HCT116 (cell line): ENCODE measurements at places on chromosomes 2 and 18.
A peak's percentile ranks its signal among the peaks of the same experiment; 100 is the strongest.

DNA sequence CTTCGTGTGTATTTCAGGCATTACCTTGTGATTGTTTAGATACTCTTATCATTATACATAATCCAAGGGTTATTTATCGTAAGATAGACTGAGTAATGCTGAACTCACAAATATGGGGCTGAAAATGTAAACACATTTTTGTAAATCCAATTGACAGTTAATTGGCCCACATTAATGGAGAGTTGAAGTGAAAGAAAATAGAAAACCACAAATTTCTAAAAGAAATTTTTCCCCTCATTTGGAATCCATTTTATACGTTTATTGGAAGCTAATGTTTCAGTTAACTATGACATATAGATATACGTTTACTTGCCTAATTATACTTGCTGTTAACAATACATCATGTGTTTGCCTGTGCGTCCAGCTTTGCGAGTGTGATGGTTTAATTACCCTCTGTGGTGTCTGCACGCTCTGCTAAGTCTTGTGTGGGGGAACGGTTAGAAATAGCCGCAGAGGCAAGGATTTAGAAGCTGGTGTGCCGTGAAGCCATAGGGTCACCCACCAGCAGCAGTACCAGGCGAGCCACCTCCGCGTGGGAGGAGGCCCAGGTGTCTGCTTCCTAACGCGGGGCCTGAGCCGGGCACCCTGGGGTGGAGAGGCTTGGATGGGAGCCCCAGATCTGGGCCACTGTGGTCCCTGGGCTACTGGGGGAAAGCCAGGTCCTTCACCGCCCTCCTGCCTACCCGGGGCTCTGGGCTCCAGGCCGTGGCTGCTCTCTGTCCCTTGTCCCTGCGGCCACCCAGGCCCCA lies 38.0 kb downstream of the TSHZ1 start:
- DNase-seq, result no peak

GRCh38 chr2:3356799-3357198 lies 20.8 kb downstream of the EIPR1 start:
- DNase-seq, result no peak

- peak; percentile 49 for DNase-seq
Measured at GRCh38 chr2:112920923-112921532, 10.1 kb downstream of the IL37 start.

- DNase-seq, result peak; percentile 33
Measured at GRCh38 chr18:8121942-8122480, 487.2 kb upstream of the RAB12 start.

GRCh38 chr2:162301151-162301804 lies 17.2 kb downstream of the IFIH1 start:
- peak; percentile 41 for DNase-seq

GRCh38 chr18:3330622-3331021 lies 68.7 kb downstream of the MYL12B start:
- DNase-seq, result no peak

DNA sequence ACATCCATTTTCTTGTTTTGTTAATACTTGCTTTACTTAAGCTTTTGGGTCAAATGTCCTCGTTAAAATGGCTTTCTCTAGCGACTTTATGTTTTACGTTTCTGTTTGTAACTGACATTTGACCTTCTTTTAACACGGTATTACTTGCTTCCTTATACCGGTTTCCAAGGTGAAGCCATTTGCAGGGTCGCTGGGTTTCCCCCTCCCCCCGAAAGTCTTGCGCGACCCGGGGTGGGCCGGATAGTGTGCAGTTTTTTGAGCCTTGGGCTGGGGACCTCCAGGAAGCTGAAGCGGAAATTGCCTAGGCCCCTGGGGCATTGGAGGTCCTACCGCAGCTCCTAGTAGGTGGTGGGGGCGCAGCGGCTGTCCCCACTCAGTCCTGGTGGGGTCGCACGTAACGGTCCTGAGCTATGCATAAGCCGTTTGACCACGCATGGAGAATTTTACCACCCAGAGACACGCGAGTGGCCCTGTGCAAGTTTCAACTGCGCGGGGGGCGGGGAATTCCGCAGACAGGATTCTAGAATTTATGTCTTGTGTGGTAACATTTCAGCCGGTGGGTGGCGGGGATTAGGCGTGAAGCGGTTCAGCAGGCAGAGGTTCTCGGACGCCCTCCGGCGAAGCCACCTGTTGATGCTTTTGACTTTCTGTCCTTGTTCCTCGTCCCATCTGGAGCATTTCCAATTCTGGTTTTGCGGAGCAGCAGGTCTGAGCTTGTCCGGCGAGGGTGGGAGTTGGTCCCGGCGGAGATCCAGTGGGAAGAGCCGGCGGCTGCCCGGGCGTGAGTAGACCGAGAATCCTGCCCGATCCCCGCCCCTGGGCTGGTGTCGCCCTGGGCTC lies 2.4 kb downstream of the CFLAR start:
- peak; percentile 86 for DNase-seq

- no peak for DNase-seq
Measured at GRCh38 chr2:202165945-202166344, 72.5 kb downstream of the SUMO1 start.

DNA sequence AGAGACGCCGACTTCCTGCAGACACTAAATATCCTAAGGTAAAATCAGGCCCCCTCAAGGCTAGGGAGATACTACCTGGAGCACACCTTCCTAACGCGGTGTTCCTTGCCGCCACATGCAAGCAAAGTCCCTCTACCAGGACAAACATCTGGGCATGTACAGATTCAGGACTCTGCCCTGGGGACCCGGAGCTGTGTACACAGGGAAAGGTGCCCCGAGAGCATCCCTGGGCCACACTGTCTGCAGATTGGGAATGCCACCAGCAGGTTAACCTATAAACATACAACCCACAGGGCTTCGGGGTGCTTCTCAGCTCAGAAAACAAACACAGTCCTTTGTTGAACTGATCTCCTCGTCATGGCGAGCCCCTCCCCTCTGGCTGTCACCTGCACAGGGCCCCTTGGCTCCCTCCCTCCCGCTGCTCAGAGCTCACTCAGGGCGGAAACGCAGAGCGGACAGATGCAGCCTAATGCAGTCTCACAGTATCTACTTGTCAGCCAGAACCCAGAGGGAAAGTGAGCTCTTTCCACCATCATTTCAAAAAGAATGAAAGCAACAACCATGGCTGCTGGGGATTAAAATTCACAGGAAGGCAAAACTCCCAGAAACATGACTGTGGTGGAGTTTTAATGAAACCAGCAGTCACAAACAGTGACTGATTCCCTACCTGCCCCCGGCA lies 218.8 kb downstream of the HDAC4 start:
- no peak for DNase-seq

GRCh38 chr2:233228376-233228775 lies 23.1 kb upstream of the ATG16L1 start:
- no peak for DNase-seq

DNA sequence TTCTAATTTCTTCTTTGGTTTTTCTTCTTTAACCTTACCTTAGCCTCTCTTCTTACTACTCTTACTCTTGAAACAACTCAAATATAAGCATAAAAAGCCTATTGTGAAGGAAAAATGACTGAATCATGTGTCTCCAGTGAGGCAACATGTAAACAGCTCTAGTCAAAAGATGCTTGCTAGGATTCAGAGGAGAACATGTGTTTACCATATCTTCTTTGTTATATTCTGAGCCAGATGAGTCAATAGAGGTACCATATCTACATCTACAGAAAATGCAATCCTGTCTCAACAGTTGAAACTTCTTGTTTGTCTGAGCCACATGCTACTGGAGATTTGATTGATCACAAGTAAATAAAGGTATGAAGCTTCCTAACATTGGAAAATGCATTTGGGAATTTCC lies 15.9 kb upstream of the FIGN start:
- DNase-seq, result no peak

DNA sequence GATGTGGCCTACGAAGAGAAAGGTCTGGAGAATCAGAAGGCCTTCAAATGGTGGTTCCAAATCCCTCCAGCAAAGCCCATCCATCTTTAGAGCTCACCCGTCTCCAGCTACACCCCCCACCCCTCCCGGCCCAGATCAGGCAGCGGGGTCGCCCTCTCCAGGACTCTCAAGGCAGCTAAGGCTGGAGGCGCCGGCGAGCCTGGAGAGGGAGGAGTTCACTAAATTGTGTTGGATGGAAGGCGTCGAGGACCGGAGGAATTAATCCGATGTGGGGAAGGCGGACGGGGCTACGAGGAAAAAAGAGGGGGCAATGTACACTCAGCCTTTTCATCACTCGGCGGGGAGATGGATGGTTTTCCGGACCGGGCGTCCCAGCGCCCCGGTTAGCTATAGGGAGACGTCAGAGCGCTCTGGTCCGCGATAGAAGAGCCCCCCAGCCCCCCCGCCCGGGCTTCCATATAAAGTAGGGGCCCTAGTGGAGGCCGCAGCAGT lies at the start of gene GRP:
Gene GRP, plus strand, starts transcription at position 487 of the 492 bp plus-strand sequence. CDS start 108 bp downstream, outside the sequence.
- DNase-seq, result no peak

DNA sequence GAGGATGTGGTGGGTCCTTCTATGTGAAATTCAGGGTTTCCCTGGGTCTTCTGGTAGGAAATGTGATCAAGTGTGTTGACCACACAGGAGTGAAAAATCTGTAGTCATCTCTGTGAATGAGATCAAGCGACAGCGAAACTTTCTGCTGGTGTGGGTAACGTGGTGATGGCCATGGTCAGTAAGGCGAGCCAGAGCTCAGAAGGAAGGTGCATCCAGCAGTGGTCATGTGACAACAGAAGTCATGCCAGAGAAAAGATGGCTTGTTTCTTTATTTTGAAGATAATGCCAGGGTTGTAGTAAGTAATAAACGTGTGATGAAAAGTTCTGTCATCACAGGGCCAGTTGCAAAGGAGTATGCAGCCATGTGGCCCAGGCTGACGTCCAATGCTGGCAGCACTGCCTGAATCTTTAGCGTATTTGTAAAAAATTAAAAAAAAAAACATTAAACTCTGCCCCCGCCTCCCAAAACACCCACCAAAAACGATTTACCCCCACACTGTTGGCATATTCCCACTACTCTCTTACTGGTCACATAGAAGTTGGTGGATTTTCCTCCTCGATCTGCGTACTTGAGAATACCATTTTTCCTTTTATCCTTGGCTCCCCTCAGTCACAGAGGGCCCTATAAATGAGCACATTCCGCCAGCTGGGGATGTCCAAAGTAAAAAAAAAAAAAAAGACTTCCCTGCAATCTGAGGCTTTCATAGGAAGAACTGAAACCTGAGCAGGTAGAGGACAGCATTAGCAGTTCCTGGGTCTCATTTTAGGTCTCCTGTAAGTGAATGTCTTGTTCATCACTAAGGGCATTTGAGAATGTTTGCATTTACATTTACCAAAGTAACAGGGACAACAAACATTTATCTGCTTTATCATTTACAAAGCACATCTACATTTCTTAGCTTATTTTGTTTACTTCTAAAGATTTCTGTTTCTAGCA lies 70.6 kb downstream of the SLC4A3 start:
- no peak for DNase-seq

DNA sequence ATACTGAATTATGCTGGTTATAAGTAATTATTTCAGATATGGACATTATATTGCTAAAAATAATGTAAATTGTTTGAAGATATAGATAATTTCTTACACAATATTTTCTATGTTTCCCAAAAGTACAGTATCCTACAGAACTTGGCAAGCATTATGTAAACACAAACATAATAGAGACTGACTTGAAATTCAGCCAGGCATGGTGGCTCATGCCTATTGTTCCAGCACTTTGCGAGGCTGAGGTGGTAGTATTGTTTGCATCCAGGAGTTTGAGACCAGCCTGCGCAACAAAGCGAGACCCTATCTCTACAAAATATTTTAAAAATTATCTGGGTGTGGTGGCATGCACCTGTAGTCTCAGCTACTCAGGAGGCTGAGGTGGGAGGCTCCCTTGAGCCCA lies 1300.5 kb upstream of the DDX18 start:
- DNase-seq, result no peak

DNA sequence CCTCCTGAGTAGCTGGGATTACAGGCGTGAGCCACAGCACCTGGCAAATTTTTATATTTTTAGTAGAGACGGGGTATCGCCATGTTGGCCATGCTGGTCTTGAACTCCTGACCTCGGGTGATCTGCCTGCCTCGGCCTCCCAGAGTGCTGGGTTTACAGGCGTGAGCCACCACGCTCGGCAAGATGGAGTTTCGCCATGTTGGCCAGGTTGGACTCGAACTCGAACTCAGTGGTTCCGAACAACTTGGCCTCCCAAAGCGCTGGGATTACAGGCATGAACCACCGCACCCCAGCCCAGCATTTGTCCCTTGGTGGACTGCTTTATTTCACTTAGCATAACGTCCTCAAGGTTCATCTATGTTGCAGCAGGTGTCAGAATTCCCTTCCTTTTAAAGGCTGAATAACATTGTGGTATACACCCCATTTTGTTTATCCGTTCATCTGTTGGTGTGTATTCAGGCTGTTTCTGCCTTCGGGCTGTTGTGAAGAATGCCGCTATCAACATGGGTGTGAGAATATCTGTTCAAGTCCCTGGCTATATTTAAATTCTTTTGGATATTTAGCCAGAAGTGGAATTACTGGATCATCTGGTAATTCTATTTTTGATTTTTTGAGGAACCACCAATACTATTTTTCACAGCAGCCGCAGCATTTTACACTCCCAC lies 1.2 kb upstream of the CENPA start:
- DNase-seq, result no peak

- no peak for DNase-seq
Measured at GRCh38 chr18:78092901-78093300, 843.3 kb downstream of the GALR1 start.

DNA sequence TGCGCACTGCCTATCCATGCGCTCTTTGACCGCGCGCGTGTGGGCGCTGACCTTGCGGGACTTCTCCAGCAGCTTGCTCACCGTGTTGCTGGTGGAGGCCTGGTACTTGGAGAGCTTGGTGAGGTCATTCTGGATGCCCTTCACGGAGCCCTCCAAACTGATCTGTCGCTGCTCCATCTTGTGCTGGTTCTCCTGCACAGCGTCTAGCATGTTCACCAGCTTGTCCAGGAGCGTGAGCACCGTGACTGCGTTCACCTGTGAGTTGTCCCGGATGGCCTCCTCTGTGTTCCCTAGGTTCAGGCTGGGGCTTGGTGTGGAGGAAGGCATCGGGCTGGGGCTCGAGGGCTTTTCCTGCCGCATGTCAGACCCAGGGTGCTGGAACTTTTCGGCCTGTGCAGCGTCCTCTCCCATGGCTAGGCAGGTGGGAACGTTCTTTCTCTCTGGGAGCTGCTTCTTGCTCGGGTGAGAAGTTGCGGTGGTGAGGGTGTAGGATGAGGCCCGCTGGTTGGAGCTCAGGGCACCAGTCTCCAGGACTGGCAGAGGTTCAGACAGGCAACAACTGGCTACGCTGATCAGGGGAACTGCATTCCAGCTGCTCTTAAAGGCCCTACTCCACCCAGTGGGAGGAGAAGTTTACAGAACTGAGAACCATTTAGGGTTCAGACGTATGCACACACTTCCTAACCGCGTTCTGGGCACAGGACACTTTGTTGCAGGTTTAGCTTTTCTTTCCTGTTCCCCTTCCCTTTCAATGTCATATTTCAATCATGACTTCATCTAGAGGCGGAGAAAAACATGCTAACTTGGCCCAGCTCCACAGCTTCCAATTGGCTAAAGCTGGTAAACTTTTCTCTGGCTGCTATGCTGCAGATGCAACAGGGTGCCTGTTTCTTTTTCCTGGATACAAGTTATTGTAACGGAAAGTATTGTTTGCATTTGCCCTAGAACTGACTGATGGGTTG lies at the start of gene CAVIN2:
Gene CAVIN2, minus strand, starts transcription at position 574 of the 962 bp plus-strand sequence. Its CDS starts 163 bp downstream, at position 411.
- DNase-seq, result no peak

GRCh38 chr2:224023188-224023587 lies 15.9 kb downstream of the SERPINE2 start:
- DNase-seq, result no peak
